ENCODE measurements at places on chromosomes 1 and 21. TPM values are rescaled to one million over a fixed set of nuclear protein-coding genes. Genes with fewer than 3 reads are reported as not detected.

DNA sequence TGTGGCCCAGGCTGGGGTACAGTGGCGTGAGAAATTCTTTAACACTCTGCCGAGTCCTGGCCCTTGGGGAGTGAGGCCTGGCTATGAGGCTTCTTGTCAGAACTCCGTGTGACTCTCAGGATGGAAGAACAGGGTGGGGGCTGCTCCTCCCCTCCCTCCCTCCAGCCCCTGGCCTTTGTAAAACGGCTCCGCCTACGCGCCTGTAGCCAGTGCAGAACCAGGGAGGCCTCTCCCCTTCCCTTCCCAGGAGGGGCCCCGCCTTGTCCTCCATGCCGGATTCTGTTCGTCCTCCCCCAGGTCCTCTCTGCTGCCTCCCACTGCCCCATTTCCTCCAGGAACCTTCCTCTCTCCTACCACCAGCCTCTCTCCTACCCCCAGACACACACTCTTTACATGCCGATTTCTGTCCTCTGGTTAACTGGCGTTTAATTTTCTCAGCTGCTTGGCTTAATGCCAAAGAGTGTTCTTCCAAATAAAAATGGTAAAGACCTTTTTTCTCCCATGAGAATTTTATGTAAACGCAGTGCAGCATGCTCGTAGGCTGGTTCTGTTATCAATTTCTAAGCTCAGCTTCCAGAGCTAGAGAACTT lies 21.0 kb downstream of the PDE9A start:
- peak; percentile 86 for DNase-seq

Gene C8A
- not detected for total RNA-seq

DNA sequence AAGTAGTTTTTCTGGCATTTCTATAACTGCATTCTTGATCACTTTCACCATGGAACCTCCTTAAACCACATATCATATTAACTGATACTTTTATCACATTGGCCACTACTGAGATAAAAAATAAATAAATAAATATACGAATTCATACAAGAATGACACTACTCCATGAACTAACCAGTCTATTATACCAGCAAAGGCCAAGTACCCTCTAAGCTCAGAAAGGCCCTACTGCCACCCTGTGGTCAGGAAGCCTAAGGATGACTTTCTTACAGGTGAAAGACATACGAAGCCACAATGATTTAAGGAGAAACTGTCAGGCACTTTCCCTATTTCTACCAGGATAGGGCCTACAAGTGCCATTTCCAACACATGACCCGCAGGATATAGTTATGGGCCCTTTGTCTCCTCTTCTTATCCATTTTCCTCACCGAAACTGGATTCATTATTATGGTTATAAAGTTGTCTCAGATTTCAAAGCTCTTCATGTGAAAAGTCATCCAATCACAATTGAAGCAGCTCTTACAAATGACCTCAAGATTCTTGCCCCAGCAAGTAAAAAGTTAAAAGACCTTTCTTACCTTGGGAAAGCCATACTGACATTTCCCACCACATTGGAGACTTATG lies 23.9 kb downstream of the DNAJC8 start:
- DNase-seq: peak; percentile 60

GRCh38 chr1:41656068-41656467 lies 171.6 kb upstream of the EDN2 start:
- no peak for DNase-seq

DNA sequence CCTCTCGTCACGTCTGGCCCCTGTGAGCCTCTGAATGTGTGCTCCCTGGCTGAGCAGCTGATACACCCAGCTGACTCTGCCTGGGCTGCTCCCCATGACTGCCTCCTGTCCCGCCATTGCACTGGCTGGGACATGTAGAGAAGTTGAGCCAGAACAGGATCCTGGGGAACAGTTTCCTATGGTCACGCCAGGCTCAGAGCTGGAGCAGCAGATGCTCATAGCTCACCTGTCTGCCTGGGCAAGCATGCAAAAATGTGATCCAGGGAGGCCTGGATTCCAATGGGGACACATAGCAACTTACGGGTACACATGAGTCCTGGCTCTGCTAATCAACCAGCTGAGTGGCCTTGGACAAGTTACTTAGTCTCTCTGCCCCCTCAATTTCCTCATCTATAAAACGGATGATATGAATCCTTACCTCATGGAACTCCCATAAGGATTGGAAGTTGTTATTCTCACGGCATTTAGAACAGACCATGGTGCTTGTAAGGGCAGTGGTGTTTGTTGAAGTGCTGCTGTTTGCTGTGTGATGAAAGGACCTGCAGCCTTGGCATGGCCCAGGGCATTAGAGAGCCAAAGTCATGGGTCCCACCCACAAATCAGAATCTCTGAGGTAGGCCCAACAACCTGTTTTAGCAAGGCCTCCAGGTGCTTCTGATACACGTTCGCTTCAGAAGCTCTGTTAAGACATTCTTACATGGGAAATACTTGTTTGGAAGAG lies 150.3 kb upstream of the VANGL1 start:
- DNase-seq: no peak

DNA sequence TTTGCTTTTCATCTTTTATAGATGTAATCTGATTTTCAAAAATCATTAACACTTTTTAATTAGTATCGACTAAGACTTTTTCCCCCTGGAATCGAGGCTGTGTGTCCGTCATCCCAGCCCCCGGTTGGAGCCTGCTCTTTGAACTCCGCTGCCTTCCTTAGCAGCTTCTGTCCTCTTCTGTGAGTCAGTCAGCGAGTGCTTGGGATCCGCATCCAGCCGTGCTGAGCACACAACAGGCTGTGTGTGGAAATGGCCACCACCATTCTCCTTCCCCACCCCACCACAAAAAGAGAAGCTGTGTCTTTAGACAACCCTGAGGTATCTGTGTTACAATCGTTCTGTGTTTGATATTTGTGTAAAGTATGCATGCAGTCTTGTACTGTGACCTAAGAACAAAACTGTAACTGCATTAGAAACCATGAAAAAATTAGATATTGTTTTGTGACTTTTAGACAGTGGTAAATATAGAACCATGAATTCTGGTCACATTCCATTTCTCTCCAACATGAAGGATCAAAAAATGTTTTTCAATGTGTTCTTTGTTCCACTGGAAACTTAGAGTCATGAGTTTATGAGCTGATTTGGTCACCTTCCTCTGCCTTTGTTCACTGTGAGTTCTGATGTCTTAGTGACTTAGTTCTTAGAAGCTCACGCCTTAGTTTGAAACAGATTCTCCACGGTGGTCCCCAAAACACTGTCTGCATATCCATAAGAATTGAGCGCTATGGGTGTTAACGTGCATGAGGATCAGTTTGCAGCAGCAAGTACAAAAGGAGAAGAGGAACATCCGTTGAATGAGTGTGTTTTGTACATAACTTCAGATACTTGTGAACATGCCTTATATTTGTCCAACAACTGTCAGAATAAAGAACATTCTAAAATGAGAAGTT lies 64.7 kb downstream of the VPS26C start:
- no peak for DNase-seq

DNA sequence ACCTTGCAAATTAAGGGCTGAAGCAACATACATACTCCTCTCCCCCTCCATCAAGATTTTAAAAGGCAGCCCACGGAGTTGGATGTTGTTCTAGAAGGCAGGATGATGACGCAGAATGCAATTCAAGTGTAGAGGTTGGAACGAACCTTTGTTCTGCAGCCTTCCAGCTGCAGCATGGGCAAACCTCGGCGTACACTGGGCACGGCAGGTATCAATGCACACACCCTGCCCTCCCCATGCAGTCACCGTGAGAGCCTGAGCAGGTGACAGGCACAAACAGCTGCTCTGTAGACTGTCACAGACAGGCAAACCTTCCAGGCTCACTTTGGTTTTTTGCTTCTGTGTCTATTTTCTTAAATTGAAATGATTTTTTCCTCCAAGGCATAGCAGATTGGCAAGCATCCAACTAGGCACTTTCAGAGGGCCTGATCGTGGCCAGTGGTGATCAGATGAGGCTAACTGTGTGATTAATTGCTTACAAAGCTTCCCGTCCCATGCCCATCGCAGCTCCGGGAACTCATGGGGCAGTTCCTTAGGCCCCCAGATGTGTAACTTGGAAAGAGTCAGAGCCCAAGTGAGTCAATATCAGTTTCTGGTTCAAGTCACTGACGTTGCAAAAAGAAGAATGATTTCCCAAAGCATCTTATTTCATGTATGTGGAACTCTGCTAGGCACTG lies 82.3 kb downstream of the ITPKB start:
- no peak for DNase-seq

DNA sequence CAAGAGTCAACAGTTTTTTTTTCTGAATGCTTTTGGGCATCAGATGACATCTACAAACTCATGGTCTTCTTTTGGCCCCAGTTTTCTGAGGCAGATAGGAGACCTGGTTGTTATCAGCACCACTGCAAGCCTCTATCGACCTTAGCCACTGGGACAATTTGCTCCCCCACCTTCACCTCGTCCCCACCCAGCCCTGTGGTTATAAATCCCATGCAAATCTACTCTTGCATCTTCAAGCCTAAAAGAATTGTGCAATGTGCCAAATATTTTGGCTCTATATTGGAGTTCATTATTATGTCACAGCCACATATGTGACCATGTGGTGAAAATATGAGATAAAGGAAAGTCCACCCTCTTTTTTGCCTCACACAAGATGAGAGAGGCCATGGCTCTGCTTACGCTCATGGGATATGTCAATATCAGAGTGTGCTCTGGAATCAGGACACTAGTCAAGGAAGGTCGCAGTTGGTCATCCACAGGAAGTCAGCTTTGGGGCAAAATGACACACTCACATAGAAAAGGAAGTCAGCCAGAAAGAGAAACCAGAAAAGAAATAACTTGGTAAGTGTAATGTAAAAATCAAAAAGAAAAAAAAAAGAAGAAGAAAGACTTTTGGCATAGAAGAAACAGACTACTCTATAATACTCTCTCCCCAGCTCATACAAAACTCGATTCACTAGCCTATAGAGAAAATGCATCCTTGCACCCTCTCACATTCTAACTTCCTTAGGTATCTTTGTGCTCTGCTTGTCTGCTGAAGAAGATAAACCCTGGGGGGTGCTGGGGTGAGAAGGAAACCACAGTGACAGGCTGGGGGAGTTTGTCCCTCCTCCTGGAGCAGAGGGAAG lies 21.2 kb downstream of the SLC30A10 start:
- DNase-seq: no peak

GRCh38 chr1:51526248-51526647 lies 7.2 kb upstream of the EPS15 start:
- DNase-seq: no peak

Gene OR2T2
- total RNA-seq: not detected

DNA sequence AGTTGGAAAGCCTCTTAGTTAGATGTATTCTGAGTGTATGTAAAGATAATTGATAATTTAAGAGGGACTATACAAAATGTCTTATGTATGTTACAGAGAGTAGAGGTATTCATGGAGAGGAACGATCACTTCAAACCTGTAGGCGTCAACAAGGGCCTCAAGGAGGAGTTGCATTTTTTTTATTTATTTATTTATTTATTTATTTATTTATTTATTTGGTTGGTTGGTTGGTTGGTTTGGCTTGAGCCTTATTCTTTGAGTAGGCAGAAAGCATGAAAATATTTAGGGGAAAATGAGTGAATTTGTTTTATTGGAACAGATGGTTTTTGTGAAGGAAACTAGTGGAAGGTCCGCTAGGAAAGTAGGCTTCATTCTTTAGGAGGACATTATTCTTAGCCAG lies 8.5 kb downstream of the ANGPTL1 start:
- DNase-seq: no peak

DNA sequence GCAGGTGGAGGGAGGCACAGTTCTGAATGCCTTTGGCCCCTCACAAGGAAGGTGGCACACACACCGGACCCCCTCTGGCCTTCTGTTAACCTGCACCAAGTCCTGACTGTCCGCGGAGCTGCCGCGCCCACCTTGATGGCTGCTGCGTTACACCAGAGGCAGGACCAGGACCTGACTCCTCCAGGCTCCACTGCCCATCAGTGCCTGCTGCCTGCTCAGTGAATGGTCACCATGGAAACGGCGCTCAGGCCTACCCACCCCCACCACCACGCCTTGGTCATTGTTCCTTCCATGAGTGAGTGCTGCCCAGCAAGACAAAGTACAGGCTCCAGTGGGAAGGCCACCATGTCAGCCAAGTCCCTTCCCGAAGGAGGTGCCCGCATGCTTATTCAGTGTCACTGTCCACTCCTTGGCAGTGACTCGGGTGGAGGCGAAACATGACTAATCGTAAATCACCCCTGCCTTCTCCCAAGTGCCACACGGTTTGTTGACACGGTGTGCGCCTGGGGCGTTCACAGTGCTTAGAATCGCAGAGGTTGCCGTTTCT lies 57.3 kb downstream of the SLC37A1 start:
- DNase-seq: no peak

DNA sequence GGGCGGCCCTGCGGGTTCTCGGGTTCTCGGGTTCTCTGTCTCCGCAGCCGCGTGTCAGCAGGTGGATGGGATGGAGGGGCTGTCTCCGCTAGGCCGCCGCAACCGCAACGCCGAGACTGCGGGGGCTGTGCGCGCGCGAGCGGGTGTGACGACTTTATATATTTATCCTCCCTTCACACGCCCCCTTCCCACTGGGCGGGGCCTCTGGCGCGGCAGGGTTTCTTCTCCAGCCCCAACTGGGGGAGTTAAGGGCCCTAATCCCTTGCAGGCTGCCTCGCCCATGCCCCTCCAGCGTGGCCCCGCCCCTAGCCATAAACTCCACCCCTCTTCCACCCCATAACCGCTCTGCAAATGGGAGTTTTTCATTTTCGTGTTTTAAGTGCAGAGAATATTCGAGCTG lies 3.4 kb downstream of the IGSF21 start:
- peak; percentile 64 for DNase-seq

Gene DRAXIN
- total RNA-seq: 6.7 TPM

Gene AGT
- total RNA-seq: 0.13 TPM

Gene ARHGAP29
- 1.8 TPM for total RNA-seq

Gene OLIG2
- total RNA-seq: not detected

- no peak for DNase-seq
These were observed 17.0 kb upstream of the CD1C start for GRCh38 chr1:158272681-158273080.

Gene IVNS1ABP
- 221 TPM for total RNA-seq

DNA sequence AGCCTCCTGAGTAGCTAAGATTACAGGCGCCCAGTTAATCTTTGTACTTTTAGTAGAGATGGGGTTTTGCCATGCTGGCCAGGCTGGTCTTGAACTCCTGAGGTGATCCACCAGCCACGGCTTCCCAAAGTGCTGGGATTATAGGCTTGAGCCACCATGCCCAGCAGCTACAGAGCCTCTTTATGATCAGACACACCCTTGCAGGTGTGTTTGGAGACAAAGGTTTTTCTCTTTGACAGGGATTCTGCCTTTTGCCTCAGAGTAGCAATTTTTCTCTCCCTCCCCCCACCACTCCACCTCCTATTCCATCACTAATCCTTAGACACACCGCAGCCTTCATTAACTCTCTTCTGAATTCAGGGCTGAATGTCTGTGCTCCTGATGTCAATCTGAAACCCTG lies 152.2 kb upstream of the NFIA start:
- no peak for DNase-seq

Gene FCRL1
- total RNA-seq: not detected

Gene TAF12
- 22.6 TPM for total RNA-seq

Gene TIAM1
- 14.3 TPM for total RNA-seq

GRCh38 chr1:43451157-43451591 lies 2.6 kb downstream of the HYI start:
- DNase-seq: no peak

Gene HSD3B2
- not detected for total RNA-seq

Data from A673 (cell line).